NCI-H1694 (cell line): ENCODE measurements at places on chromosomes 13 and 19.

GRCh38 chr13:105952973-105953290, 582.5 kb downstream of the EFNB2 start:
- DNase-seq, result no peak

GRCh38 chr19:1214862-1215731, 9.5 kb downstream of the STK11 start:
- no peak for DNase-seq

DNA sequence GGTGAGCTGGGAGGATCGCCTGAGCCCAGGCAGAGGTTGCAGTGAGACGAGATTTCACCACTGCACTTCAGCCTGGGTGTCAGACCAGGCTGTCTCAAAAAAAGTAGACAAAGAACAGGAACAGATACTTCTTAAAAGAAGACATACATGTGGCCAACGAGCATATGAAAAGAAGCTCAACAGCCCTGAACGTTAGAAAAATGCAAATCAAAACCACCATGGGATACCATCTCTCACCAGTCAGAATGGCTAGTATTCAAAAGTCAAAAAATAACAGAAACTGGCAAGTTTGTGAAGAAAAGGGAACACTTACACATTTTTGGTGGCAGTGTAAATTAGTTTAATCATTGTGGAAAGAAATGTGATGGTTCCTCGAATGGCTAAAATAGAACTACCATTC, 3.0 kb upstream of the LGALS14 start:
- no peak for DNase-seq

DNA sequence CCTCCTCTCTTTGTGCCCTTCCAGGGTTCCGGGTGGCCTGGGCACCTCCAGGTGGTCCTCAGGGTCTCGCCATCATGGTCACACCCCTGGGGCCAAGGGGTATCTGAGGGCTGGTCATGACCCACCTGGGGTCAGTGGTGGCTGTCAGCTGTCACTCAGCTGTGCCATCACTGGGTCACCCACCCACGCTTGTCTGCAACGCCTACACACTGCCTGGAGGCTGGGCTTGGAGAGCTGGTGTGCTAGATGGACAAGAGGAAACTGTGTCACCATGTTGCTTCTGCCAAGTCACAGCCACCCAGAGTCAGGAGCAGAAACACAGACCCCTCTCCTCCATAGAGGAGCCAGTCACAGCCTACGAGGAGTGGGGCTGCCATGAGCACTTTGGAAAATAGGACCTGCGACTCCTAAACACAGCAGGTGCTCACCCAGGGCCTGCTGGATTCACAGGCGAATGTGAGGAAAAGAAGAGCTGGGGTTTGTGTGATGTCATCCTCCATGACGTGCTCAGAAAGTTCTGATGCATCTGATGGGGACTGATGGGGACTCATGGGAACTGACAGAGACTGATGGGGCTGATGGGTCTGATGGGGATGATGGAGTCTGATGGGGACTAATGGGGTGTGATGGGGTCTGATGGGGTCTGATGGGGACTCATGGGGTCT, 10.7 kb upstream of the GRTP1 start:
- no peak for DNase-seq

- DNase-seq, result no peak
Observed at GRCh38 chr19:2302319-2303210, 5.4 kb downstream of the LINGO3 start.

GRCh38 chr13:52447815-52448552, 2.5 kb downstream of the VPS36 start:
- no peak for DNase-seq

GRCh38 chr19:16061943-16062342, 14.4 kb upstream of the TPM4 start:
- DNase-seq, result no peak
